ENCODE measurements at places on chromosomes 3 and 15.

DNA sequence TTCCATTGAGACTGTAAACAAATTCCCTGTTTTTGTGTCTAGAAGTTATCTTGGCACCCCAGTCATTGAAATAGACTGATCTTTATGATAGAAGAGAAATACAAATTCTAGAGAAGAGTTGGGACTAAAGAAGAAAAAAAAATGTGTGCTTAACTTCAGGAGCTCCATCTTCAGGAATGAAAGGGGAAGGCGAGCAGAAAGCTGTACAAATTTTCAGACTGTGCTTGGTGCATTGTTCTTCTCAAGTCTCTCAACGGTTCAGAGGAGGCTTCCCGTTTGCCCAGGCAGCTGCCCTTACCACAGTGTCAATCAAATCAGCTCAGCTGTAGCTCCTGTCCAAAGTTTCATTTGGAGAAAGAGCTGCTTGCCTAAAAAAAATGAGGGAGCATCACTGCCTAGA lies 41.7 kb downstream of the OXSM start:
- no peak for DNase-seq

GRCh38 chr3:78258798-78259197 lies 1218.9 kb downstream of the ROBO2 start:
- DNase-seq = no peak

DNA sequence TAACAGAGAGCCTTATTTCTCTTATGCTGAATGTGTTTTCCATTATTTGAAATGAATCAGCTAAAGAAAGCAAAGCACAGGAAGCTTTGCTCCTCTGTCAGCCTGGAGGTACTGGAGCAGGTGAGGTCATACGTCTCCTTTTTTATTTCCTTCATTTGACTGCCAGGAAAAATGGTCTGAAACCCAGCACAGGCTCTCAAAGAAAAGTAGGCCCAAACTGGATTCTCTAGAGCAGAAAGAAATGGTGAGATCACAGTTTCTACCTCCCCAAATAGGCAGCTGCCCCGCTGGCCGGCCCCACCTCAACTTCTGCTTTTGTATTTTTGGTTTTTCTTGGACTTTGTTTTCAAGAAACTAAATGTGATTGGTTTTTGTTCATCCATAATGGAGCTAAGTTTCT lies 95.1 kb downstream of the RPL39L start:
- no peak for DNase-seq

- DNase-seq = no peak
Measured at GRCh38 chr3:152968388-152969024, 133.6 kb downstream of the P2RY1 start.

DNA sequence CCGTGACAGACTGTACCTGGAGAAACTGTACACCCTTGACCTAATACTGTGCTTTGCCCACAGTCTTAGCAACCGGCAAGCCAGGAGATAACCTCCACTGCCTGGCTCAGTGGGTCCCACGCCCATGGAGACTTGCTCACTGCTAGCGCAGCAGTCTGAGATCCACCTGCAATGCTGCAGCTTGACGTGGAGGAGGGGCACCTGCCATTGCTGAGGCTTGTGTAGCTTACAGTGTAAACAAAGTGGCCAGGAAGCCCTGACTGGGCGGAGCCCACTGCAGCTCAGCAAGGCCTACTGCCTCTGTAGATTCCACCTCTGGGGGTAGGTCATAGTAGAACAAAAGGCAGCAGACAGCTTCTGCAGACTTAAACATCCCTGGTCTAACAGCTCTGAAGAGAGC lies 189.3 kb downstream of the EDEM1 start:
- no peak for DNase-seq

- DNase-seq = no peak
Measured at GRCh38 chr3:101155825-101156224, 162.6 kb upstream of the ABI3BP start.

- DNase-seq = no peak
Measured at GRCh38 chr3:70856414-70857162, 544.1 kb upstream of the MDFIC2 start.

GRCh38 chr15:33150971-33151370 lies 43.5 kb downstream of the FMN1 start:
- DNase-seq = no peak

DNA sequence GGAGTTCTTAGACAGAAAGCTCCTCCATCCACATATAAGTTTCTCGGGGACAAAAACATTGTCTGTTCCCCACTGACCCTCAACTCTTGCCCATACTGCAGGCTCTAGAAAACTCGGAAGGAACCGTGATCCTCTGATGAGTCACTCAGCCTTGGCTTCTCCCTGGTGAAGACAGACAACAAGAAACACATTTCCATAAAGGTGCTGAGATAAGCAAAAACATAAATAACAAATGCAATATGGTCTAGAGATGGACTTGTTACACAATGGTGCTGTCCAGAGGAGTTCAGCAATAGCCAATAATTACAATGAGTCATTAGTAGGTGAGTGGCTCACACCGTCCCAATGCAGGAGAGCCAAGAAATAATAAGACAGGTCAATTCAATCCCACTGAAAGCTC lies 43.7 kb downstream of the MAGI1 start:
- no peak for DNase-seq

GRCh38 chr3:141505166-141505565 lies 18.3 kb downstream of the RASA2 start:
- DNase-seq = no peak

DNA sequence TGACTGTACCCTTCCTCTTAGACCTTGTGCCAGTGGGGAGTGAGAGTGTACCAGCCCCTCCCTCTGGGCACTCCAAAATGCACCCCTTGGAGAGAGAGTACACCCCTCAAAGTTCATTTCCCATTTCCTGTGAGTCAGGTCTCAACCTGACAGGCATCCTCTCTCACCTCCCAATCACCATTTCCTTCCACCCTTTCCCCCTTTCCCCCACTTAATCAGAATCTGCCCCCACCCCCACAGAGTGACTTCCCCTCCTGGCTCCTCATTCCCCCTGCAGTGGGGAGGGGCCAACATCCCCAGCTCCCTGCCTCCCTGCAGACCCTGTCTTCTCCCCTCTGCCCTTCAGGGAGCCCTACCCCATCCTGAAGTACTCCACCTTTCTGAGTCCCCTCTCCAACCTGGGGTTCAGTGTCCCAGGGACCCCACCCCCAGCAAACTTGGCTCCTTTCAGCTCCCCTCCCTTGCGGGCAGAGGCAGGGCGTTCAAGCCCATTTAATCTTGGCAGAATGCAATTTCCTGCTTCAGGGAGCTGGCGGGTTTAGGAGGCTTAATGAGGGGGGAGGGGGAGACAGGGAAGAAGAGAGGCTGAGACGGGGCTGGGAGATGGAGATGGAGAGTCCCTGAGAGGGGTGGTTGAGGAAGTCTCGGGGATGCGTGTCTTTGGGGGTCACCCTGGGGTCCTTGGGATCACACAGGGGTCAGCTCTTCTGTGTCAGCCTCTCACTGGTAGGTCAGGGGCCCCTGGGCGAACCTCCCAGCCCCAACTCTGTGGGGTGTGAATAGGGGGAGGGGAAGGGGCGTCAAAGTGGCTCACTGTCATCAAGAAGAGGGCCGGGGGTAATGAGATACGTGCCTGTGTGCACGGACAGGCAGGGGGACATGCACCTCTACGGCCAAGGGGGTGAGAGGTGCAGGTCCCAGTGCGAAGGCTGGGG lies 16.6 kb upstream of the SEMA3F start:
- DNase-seq = no peak

DNA sequence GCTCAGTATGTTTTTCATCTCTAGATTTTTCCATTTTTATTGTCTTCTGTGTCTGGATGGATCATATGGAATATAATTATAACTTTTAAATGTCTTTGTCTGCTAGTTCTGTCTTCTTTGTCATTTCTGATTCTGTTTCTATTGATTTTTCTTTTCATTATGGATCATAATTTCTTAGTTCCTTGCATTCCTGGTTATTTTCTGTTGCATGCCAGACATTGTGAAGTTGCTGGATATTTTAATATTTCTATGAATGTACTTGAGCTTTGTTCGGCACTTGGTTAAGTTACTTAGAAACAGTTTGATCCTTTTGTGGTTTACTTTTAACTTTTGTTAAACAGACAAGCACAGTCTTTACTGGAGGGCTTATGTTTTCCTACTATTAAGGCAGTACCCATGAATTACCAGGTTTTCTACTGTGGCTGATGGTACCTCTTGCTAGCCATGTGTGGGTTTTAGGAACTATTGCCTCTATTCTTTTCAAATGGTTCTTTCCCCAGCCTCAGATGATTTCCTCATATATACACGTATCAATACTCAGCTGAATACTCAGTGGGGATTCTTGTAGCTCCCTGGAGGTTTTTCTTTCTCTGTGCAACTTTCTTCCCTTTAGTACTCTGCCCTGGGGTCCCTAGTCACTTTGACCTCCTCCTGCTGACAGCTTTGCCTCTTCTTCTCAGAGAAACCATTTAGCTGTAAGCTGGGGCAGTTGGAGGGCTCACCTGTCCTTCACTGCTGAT lies 64.3 kb downstream of the RASA2 start:
- no peak for DNase-seq

DNA sequence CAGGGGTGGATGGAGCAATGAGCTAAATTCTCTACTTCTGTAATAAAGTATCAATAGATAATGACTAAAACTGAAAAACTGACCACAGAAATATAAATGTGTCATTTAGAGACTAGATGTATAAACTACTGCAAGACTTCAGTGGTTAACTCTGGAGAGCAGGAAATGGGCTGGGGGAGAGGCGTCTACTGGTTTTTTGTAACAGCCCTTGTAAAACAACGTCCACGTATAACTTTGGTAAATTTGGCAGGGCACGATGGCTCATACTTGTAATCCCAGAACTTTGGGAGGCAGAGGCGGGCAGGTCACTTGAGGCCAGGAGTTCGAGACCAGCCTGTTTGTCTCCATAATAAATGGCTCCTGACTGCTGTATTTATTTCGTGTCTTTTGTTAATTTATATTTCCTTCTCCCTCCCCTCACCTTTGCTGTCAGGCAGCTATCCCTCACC lies 12.5 kb downstream of the RAB27A start:
- DNase-seq = peak; percentile 54

DNA sequence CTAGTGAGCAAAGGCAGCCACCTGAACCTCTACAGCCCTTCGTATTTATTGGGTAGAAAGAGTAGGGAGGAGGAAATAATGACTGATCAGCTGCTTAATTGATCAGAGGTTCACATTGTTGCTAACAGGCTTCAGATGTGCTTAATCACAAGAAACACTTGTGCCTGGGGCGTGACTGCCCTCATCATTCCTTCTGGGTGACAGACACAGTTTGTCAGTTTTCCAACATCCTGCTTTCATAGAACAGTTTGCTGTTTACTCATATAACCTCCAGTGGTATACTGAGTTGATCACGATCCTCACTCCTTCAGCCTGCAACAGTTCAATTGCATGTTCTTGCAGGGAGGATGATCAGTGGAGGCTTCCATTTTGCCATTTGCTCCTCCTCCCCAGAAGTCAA lies 13.6 kb upstream of the CASR start:
- DNase-seq = no peak

DNA sequence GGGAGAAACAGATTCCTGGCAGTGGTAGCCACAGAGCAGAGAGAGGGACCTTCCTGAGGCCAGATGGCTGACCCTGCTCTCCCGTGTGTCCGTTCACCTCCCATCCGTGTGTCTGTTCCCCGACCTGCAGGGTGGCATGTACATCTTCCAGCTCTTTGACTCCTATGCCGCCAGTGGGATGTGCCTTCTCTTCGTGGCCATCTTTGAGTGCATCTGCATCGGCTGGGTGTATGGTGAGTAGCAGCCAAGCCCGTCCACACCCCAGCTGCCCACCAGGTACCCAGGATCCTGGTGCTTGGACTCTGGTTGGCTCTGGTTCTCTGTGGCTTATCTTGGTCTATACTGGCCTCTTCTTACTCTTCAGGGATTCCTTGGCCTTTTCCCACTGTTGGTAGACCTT lies 59.5 kb upstream of the SLC6A1 start:
- DNase-seq = no peak

DNA sequence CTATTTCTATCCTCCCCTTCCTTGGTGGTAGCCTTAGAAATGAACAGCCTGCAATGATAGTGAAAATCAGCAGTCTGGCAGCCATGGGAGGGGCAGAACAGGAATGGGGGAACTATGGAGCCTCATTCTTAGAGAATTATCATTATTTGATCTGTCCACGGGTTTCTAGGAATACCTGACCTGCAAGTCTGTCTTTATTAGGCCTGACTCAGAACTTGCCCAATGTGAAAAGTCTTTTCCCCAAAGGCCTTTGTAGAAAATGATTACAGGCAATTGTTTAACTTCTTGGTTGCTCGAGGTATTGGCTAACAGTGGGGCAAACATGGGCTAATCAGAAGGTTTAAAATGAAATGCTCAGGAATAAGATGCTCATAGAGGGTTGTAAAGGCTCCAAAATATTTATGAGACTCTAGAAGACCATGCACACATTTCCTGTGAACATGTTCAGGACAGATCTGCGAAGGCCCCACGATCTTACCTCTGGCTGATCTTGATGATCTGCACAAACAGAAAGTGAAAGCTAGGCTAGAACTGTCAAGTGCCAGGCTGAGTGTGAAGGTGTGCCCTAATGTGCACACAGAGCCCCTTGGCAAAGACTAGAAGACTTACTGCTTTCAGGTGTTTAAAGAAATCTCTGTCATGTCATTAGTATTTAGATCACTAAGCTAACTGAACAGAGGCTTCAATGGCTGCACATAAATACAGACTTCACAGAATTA lies 39.6 kb upstream of the LAMP3 start:
- no peak for DNase-seq

DNA sequence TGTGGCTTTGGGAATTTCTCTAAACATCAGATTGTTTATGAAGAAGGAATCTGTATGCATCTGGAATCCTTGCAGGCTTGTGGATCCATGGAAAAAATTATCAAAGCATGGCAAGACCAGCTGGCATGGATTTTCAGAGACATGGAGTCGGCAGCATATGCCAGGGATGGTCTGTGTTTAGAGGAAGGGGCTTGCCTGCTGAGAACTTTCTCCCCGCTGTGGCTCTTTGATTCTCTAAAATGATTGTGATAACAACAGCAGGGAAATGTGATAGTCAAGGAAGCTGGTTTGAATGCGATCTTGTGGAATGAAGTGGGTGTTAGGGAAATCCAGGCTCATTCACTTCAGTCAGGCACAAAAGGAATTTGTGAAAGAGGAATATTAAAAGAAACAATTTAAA lies 245.7 kb upstream of the THRB start:
- no peak for DNase-seq

DNA sequence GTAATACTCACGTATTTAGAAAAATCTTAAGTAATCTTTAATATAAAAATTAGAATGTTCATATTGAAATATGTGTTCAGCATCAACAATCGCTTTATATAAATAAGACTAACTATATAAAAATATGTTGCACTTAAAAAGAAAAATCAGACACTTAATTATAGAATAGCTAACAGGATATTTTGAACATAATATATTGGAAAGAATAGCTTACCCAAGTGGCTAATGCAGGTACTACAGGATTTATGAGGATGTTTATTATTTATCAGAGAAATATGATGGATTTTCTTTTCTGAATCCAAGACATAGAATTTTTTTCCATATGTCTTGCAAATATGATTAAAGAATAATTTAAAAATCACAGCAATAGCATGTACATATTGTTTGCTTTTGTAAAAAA lies 567.9 kb upstream of the GBE1 start:
- no peak for DNase-seq

GRCh38 chr3:55449527-55449926 lies 37.6 kb downstream of the WNT5A start:
- no peak for DNase-seq

All from stimulated activated naive CD4-positive, alpha-beta T cell treated with Interleukin-2 at 50 U/mL for 16 hours (primary cell).